ENCODE measurements at places on chromosomes 4 and X.

DNA sequence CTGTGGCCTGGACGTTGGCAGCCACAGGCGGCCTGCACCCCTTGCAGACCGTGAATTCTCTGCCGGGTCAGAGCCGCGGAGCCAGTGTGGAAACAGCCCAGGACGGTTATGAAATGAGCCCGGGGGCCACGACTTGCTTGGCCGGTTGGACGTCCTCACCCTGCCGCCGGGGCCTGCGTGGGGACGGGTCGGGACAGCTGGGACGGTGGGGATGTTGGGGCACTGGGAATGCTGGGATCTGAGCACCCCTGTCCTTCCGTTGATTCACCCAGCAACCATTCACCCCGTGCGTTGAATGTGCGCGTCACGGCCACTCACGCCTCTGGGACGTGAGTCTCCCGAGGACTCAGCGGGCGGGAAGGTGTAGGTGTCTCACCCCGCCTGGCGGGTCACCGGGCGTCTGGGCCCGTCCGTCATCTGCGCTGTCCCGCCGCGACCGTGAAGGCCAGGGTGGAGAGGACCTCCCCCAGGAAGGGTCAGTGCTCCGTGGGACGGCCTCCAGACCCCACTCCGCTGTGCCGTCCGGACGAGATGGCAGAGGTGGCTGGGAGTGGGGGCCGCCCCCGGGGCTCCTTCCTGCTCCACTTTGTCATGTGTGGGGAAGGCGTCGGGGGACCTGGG is 4.5 kb upstream of the PLCXD1 start:
- peak; percentile 25 for DNase-seq

DNA sequence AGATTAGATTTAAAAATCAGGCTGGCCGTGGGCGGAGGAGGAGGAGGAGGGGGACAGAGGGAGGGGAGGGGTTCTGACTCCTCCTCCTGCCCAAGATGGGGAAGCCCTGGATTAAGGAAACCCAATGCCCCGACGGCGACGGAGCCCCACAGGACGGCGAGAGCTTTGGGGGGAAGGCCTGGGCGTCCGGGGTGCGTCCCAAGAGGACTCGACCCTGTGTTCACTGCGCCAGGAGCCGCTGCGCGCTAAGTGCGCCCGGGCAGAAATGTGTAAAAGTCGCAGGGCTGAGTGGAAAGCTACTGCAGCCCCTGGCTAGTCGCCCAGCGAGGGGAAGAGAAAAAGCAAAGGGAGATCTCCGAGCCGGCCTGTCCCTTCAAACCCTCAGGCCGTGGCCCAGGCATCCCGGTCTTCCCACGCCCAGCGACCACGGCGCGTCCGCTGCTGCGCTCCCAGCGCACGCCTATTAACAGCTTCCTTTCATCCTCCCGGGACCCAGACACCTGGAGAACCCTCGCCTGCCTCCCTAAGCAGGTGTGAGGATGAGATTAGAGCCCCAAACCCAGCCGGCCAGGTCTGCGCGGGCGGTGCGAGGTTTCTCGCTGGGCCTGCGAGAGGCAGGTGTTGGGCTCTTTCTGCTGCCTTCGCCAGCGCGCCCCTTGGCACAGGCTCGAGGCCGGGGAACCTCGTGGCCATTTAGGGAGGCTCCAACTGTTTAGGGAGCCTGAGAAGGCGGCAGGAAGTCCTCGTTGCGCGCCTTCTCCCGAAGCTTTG is 1.4 kb upstream of the RPS6KA3 start:
- peak; percentile 32 for DNase-seq

GRCh38 chrX:136065044-136065671 is 79.9 kb downstream of the SLC9A6 start:
- peak; percentile 57 for DNase-seq

- DNase-seq, result peak; percentile 4
These were observed 531.8 kb downstream of the GLUD2 start for GRCh38 chrX:121579016-121579760.

GRCh38 chrX:78092296-78092695 is 11.8 kb upstream of the PGK1 start:
- DNase-seq, result peak; percentile 26

DNA sequence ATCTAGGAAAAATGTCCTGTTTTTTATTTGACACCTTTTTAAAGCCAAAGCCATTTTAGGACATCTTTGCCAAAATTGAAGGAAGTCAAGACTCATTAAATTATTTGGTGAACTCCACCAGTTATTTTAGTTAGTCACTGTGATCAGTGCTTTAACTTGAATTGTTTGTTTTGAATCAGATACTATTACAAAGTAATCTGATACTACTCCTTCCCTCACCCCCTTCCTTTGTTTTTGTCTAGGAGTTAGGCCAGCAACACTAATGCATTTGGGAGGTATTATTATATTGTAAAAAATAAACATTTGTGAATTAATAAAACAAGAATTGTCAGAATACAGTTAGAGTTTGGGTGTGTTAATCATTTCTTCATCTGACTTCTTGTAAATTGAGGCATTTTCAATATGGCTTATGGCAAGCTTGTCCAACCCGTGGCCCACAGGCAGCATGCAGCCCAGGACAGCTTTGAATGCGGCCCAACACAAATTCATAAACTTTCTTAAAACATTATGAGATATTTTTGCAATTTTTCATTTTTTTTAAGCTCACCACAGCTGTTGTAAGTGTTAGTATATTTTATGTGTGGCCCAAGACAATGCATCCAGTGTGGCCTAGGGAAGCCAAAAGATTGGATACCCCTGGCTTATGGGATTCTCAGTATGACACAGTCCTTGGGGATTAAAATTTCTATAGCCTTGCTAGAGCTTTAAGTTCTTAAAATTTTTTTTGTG is 182.2 kb downstream of the BMPR1B start:
- no peak for DNase-seq

- DNase-seq, result peak; percentile 36
These were observed 18.6 kb upstream of the SEPSECS start for GRCh38 chr4:25178838-25179261.

GRCh38 chrX:40090050-40090804 is 7.5 kb downstream of the BCOR start:
- DNase-seq, result peak; percentile 31

- DNase-seq, result no peak
These were observed 13.7 kb downstream of the ETNPPL start for GRCh38 chr4:108749119-108749518.

- DNase-seq, result no peak
These were observed 107.5 kb upstream of the ACSL4 start for GRCh38 chrX:109840585-109840984.

- DNase-seq, result no peak
These were observed 63.5 kb upstream of the MAOA start for GRCh38 chrX:43592597-43592996.

DNA sequence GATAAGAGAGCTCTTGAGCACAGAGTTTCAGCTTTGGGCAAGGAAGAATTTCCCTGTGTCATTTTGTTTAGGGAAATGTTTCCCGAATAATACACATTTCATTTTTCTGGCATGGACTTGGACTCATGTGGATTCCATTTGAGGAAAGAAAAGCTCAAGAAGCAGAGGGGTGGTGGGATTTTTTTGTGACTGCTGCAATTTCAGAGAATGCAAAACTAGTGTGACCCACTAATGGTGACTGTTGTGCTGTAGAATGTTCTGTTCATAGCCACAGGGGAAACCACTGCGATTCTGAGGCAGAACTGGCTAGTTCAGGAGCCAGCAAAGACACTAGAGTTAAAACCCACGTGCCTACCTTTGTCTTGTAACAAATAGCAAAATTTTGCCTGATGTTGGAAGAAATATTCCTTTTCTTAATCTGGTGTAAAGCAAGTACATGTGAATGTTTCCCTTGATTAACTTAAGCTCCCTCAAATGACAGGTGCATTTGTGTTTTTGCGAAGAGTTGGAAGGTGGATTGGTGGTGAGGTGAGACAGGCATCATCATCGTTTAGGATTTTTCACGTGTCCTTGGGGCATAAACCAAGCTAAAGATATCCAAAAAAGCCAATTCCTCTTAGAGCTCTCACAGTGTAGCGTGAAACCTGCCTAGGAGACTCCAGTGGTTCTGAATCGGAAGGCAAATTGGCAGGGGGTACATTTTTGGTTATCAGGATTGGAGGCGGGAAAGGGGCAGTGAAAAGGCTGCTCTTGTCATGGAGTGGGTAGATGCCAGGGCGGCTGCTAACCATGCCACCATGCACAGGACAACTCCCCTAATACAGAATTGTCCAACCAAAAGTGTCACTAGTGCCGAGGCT is 38.0 kb upstream of the FAM9C start:
- DNase-seq, result peak; percentile 46

DNA sequence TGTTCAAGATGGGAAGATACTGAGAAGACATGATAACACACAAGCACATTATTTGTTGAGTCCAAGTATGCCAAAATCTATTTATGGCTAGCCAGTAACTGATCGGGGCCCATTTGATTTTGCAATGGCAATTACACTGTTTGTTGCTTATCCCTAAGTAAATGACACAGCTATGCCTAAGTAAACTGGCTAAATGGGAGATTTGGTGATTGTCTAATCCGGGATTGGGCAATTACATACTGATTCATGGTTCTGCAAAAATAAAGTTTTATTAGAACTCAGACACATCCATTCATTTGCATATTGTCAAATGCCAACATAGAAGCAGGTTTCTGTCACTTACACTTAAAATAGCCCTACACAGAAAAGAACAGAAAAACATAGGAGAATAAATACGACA is 140.2 kb upstream of the TBL1X start:
- DNase-seq, result no peak

DNA sequence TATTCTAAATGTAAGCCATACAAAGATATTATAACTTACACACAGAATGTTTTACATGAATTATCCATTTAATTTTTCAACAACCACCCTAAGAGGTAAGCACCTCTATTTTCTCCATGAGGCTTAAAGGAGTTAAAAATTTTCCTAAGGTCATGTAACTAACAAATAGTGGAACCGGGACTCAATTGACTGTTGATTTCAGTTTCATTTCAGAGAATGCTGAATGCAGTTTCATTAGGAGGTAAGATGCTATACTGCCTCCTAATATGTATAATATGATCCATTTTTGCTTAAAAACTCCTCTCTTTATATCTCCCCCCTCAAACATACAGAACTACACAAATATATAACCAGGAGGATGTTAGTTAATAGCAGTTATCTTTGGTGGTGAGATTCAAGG is 29.1 kb downstream of the PHKA1 start:
- DNase-seq, result no peak

DNA sequence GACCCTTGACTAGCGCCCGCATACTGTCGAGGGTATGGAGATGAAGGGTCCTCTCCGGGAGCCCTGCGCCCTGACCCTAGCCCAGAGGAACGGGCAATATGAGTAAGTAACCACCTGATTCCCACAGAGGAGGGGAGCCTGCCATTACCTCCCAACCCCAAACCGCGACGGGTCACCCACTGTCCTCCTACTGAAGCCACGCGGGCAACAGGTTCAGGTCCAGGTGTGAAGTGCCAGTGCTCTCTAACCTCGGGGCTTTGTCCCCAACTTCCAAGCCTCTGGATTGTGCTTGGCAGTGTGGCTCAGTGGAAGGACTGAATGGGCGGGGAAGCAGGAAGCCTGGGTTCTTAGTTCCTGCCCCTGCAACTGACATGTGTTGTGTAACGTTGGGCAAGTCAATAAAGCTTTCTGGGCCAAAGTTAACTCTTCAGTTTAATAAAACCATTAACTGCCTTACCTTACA is 694 bp downstream of the OCRL start:
- DNase-seq, result peak; percentile 2

DNA sequence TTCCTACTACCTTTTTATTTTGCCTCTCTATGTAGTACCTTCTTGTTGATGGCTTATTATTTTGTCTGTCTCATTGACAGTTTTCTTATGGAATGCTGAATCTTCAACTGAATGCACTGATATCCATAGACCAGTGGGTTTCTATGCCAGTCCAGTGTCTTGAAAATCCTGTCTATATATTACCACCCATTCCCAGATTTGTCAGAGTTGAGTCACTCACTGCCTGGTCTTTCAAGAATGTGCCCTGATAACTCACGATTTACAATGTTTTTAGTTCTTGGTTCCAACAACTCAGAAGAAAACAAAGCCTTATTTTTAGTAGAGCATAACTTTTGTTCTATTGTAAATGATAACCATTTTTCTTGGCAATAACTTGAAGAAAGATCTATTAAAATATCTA is 606.0 kb upstream of the PITX2 start:
- no peak for DNase-seq

GRCh38 chr4:32929796-32930699 is 2209.9 kb downstream of the PCDH7 start:
- DNase-seq, result no peak

- DNase-seq, result no peak
These were observed 11.7 kb upstream of the ZBTB33 start for GRCh38 chrX:120238933-120239332.

DNA sequence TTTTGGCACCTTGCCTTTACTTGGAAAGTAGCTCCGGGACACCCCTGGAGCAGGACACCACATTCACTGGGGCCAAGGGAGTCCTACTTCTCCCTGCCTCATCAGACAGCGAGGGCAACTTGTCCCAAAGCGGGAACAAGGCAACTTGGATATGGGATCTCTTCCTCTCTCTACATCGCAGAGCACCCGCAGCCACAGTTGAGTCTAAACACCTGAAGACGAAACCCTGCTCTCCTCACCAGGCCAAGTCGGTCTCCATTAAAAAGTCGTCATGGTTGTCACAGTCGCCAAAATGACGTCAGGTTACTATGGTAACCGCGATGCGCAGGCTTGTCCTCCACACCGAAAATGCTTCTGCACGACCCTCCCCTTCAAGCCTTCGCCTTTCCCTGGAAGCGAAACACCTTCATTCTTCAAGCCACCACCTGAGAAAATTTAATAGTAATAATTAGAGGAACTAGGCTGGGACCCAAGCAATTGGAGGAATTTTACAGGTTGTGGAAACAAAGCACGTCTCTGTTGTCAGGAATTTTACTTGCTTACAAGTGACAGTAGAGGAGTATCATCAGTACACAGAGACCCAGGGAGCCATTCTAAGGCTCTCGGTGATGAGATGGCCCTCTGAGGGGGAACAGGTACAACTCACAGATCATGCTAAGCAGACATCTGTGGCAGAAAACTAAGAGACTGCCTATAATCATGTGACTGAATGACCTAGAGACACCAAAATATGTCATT is 30.5 kb upstream of the TCEAL4 start:
- peak; percentile 62 for DNase-seq

DNA sequence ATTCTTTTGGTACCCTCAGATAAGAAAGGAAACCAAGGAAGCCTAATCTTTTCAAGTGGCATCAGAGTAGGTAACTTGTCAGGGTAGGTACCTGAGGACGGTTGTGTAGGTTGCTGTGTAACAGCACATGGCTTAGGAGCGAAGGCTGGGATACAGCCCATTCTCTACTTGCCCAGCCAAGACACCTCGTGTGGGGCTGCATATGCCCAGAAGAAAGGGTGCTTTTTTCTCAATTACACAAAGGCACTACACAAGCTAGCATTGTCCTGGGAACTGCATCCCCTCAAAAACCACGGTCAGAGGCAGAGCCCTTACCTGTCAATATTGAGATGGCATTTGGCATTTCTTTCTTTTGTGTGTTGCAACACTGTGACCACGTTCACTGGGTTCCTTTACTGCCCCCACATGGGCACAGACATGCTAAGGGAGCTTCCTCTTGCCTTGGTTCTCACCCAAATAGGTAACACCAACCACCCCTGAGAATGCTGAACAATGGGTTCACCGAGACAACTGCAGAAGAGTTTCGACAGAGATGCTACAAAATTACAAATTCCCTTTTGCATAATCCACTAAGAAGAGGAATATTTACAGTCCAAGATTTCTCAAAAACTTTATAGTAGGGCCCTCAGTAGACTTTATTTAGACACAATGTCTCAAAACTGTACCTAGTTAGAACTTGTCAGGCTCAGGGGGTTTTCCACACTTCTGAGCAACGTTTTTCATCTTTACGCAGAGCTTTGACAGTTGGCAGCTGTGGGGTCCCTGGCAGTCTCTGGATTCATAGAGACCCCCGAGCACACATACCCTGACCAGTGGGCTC is 35.8 kb upstream of the TNIP3 start:
- DNase-seq, result peak; percentile 52

GRCh38 chrX:142804085-142804484 is 221.6 kb upstream of the SPANXN4 start:
- no peak for DNase-seq
